AML-193 (cell line): ENCODE measurements at places on chromosomes 7 and 10.

DNA sequence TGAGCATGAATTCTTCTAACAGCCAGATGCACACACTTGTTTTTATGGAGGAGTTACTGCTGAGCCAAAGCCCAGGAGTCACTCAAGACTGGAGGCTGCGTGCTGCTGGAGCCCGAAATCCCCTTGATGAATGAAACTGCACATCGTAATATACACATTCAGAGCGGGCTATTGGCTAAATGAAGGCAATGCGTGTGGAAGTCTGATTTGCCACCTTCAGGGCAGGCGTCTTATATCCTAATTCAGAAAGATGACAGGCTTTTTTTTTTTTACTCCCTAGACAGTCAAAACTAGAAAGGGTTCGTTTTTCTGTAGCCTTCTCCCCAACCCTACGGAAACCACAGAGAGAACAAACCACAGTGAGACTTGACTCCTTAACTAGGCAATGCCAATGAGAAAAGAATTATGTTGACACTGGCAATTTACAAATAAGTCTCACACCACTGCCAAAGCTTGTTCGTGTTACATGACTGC is 227.2 kb upstream of the KLF14 start:
- DNase-seq = no peak

DNA sequence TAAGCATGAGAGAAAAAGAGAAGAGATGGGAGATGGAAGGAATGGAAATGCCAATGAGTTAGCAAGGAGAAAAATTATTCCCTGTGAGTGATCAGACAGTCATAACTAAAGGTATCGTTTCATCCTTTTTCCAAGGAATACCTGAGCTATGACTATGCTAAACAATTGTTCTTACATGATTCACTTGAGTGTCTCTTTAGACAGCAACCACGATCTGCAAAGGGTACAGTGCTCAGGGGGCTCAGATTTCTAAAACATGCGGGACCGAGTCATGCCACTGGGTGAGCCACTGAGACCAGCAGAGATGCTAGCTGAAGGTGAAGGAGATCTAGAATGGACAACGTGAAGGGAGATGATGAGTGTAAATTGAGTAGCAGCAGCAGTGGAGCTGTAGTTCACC is 78.0 kb upstream of the CTTNBP2 start:
- no peak for DNase-seq

DNA sequence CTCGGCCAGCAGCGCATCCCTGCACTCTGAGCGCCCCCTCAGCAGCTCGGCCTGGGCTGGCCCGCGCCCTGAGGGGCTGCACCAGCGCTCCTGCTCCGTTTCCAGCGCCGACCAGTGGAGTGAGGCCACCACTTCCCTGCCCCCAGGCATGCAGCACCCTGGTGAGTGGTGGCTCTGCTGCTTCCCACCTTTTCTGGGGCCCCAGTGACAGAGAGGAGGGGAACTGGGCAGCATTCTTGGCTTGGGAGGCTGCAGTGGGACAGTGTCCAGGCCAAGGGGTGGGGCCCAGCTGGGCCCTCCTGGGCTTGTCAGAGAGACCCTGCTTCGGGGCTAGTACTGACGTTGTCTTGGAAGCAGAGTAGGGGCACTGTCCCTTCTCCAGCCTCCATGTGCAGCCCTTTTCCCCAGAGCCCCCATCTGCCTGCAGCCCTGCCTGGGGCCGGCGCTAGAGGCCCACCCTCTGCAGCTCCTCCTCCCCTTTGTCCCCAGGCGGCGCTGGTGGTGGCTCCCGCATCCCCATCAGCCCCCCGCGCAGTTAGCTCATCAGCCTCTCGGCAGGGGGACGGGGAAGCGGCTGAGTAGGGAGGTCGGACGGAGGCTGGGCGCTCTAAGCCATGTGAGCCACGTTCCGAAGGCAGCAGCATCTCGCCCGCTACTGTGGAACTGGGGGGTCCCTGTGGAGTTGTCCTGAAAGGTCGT is 29.2 kb downstream of the GBX1 start:
- no peak for DNase-seq

DNA sequence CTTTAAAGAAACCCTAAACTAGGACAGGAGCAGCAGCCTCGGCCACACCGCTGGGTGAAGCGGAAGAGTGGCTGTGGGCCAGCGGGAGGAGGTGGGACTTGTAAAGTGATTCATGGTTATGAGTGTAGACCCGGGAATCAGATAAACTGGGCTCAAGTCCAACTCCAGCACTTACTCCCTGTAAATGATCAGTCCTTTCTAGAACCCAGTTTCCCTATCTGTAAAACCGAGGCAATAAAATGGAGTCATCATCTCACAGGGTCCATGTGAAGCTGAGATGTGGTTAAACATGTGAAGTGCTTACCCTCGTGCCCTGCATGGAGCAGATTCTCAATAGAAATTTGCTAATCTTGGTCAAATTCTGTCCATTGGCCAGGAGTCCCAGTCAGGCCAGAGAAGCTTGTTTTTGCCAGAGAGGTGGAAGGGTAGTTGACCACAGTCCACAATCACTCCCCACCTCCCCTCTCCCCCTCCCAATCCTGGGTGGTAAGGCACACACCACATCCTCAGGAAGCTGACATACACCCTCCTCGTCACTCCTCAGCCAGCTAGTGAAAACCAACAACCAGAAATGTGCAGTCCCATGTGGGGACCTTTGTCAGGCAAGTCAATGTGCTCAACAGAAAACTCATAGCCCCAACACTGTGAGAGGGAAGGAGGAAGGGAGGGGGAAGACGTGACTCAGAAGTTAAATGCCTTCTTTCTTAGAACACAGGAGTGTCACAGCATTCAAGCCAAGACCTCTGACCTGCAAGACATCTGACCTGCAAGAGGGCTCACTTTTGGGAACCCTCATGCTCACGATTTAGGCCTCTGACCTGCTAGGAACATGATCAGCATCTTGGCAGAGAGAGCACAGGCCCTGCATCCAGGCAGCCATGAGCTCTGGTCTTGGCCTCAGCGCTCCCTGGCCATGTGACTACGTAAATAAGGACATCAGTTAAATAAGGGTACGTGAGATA is 145.1 kb downstream of the PLXNA4 start:
- DNase-seq = no peak

- DNase-seq = no peak
These were observed 20.5 kb downstream of the ITPRIP start for GRCh38 chr10:104317726-104318299.

- DNase-seq = no peak
These were observed 110.0 kb upstream of the SHH start for GRCh38 chr7:155922067-155922816.

DNA sequence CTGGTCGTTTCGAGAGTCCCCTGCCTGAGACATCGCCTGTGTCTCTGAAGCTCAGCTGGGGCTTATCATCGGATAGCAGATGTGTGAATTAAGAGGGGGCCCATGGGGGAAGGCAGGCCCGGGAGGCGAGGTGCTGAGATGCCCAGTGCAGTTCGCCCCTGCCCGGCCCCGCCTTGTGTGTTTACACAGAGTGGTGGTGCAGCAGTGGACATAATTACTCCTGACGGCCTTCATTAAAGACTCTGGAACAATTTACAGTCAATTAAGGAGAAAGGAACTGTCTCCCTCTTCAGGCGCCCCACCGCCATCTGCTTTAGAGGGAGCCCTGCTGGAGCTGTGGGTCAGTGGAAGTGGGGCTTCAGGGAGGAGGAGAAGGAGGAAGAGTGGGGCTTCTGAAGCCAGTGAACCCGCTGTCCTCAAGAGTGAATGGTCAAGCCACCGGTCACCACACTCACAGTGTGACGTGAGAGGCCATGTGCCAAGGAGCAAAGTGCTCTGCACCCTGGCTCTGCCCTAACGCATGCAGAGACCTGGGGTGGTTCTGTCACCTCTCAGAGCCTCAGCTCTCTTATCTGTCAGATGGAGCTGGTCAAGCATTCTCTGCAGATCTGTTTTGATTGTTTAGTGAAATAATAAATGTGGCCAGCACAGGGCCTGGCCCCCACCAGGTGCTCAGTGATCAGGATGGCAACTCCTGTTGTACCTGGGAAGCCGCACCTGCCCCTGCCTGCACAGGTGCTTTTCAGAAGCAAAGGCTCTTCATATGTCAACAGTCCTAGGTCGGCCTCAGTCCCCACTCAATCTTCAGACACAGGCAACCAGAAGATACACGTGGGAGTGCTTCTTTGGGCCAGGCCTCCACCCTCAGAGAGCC is 65.6 kb downstream of the CDH23 start:
- no peak for DNase-seq

DNA sequence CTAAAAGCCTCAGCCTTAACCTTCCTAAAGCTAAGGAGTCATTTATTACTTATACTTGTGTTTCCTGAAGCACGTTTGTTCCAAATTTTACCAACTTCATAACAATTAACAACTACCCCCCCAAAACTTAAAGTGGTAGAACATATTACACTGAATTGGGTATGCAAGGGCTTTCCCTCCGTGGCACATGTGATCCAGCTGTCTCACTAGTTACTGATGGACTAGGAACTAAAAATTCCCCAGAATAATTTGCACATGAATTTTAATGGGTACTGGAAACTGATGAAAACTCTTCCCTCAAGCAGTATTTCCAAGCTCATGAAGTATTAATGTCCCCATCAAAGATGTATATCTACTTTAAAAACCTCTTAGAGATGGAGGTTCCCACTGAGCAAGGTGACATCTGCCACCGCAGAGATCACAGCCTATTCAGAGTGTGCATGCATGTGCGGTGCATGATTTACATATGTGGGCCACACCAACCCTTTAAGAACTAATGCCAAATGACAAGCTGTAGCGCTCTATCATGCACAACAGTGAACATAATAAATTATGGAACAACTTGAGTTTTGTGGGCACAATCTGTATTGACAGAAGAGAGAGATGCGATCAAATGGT is 139.9 kb upstream of the ADCY1 start:
- DNase-seq = no peak

- DNase-seq = no peak
These were observed 20.4 kb upstream of the INMT start for GRCh38 chr7:30731581-30731980.

GRCh38 chr7:114879554-114879953 is 42.3 kb upstream of the MDFIC start:
- DNase-seq = no peak

- DNase-seq = no peak
These were observed 31.0 kb downstream of the PDE1C start for GRCh38 chr7:32039000-32039756.

DNA sequence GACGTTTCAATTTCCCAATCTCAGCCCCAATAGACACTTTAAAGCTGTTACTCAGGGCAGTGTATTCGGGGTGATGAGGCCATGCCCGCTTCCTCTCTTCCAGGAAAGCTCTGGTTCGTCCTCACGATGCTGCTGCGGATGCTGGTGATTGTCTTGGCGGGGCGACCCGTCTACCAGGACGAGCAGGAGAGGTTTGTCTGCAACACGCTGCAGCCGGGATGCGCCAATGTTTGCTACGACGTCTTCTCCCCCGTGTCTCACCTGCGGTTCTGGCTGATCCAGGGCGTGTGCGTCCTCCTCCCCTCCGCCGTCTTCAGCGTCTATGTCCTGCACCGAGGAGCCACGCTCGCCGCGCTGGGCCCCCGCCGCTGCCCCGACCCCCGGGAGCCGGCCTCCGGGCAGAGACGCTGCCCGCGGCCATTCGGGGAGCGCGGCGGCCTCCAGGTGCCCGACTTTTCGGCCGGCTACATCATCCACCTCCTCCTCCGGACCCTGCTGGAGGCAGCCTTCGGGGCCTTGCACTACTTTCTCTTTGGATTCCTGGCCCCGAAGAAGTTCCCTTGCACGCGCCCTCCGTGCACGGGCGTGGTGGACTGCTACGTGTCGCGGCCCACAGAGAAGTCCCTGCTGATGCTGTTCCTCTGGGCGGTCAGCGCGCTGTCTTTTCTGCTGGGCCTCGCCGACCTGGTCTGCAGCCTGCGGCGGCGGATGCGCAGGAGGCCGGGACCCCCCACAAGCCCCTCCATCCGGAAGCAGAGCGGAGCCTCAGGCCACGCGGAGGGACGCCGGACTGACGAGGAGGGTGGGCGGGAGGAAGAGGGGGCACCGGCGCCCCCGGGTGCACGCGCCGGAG is 2.6 kb downstream of the GJD4 start:
- DNase-seq = no peak

DNA sequence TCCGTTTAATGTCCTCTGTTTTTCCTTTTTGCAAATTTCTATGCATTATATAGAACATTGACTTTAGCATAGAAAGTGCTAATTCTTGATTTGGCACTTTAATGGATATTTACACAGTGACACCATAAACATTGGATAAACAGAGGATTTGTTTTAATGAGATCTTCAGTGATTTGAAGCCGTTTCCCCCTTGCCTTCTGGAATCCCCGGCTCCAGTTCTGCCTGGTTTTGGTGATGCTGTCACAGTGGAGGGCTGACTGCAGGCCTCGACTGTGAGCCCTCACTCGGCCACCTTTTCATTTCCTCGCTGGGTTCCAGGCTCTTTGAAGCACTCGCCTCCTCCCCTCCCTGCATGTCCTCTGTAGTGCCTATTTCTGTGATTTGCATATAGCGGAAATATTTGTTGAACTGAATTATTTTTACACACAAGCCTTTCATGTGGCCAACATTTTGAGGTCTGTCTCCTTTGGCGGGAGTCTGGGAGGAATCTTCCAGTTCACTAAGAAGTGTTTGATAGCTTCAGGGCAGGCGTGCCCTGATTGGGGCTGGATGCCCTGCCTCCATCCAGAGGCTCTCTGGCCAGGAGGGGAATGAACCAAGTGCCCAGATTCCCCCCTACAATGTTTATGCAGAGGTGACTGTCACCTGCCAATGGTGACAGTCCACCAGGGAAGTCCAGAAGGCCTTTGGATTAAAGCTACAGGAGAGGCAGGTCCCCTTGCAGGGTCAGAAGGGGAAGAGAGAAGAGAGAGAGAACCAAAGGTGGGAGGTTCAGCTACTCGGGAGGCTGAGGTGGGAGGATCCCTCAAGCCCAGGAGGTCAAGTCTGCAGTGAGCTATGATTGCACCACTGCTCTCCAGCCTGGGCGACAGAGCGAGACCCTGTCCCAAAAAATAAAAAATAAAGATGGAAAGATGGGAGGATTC is 67.5 kb downstream of the CUX1 start:
- no peak for DNase-seq

- no peak for DNase-seq
These were observed 3.0 kb downstream of the CALU start for GRCh38 chr7:128742206-128742605.

GRCh38 chr7:80312139-80312661 is 177.6 kb downstream of the GNAI1 start:
- DNase-seq = no peak

GRCh38 chr7:106848851-106849442 is 16.1 kb upstream of the PIK3CG start:
- DNase-seq = no peak

GRCh38 chr10:49361178-49361554 is 34.7 kb downstream of the DRGX start:
- no peak for DNase-seq

- no peak for DNase-seq
These were observed 213.0 kb downstream of the JAZF1 start for GRCh38 chr7:27967639-27968038.

GRCh38 chr7:132410385-132410784 is 165.9 kb downstream of the PLXNA4 start:
- no peak for DNase-seq

GRCh38 chr7:157928171-157928794 is 591.5 kb downstream of the DNAJB6 start:
- DNase-seq = no peak

- no peak for DNase-seq
These were observed 12.3 kb downstream of the THNSL1 start for GRCh38 chr10:25028711-25029110.
